ENCODE measurements at places on chromosomes 3 and 15.

- DNase-seq: peak; percentile 89
These were observed 38.4 kb downstream of the PCOLCE2 start for GRCh38 chr3:142850395-142851023.

DNA sequence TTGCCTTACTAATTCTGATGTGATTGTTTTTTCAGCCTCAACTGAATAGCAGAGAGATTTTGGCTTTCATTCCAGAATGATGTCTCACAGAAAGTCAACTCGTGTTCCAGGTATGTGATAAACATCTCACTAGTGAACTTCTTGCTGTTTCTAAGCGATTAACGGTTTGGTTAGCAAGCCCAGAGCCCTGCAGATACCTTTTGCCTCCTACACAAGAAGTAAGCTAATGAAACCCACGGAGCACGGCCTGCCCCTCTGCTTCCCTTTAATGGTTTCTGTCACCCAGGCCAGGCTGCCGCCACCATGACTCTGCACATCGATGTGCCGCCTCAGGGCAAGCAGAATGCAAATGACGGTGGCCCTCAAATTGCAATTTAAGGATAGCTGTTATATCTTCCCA is 155.9 kb upstream of the ICE2 start:
- no peak for DNase-seq

DNA sequence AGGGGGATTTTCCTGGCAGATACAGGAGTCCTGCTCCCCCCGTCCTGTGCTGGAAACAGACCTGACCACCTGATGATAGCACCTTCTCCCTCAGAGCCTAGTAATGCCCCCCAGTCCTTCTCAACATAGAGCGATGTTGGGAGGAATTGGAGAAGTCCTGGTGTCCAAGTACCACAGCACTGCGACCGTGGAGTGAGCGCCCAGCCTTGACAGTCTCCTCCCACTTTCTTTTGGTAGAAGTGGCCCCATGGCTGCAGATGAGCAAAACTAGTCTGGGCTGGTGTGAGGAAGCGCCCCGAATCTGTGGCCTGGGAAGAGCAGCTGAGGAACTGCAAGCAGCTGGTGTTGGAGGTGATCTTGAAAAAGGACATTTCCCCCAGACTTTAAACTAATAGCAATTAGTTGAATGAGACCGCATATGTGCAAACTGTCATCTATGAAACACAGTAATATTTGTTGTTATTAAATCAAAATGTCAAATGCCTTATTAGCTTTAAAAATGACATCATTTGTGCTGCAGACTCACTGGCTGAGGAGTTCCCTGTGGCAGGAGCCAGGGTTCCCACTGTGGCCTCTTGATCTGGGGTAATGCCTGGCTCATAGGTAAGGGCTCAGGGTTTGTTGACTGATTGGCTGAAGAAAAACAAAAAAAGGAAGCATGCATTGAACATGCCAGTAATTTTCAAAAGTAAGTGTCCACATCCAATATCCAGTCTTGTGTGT is 121.8 kb downstream of the CACNA2D3 start:
- no peak for DNase-seq

- no peak for DNase-seq
These were observed 23.1 kb upstream of the RNU6-1 start for GRCh38 chr15:67862750-67863441.

- DNase-seq: no peak
These were observed 25.9 kb downstream of the ADGRG7 start for GRCh38 chr3:100635273-100635701.

DNA sequence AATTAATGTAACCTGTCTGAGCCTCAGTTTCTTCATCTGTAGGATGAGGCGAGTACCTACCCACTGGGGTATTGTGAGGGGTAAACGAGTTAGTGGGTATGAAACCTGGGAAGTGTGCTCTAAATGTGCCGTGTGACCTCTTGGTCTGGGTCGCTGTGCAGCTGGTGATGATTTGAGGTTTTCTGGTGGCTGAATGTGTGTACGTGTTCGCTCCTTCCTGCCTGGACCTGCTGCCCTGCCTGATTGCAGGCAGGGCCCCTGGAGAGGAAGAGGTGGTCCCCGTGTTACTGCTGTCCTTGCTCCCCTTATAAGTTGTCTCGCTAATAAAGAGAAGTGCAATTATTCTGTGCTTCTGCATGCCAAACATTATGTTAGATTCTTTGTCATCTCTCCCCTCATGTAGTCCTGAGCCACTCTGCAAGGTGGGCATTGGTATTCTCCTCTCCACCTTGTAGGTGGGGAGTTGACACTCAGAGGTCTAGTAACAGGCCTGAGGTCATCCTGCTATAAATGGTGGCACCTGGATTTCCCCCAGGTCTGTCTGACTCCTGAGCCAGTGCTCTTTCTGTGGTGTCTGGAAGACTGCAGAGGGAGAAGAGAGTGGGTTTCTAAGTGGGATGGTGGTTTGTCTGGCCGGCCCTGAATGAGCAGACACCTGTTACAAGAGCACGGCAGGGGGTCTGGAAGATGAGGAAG is 15.7 kb downstream of the PDIA5 start:
- no peak for DNase-seq

All from non-pigmented ciliary epithelial cell (primary cell).